ENCODE measurements at places on chromosomes 5 and 9.

DNA sequence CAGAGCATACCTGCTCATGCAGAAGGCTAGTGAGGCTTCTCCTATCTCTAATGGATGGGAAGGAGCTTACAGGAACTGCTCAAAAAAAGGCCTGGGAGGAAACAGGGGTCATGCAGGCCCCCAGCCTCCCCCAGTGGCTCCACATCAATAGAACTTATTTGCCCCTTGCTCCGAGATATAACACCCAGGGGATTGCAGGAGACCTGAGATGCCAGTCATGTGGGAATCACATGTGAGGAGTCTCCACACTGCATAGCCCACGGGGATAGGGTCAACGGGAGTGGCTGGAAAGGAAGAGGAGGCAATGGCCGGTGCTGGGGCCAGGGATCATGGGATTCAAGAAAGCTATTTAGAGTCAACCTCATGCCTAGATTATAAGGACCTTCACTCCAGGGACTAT is 76.2 kb downstream of the NRG2 start:
- no peak for DNase-seq

DNA sequence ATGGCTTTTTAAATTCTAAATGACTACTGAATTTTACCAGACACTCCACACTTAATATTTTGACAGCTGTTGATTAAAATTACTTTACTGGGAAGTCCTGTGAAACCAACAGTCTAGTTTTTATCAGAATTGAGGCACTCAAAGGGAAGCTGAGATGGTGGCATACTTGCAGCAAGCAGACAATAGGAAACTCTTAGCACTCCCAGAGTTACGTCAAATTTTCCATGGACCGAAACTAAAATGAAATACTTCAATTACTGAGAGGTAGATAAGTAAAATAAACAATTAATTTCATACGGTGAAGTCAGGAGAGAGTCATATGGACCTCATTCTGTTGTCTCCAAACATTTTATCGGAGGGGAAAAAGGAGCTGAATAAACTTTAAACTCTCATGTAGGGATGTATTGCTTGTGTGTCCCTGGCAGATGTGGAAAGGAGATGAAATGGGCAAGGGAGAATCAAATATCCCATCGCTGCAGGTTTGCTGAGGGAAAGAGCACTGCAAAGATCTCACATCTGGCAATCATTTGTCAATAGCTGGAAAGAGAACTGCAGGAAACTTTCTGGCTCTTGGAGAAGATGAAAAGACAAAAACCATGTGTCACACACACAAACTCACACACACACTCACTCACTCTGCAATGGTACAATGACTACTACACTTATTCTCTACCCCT is 189.4 kb downstream of the BNC2 start:
- DNase-seq = no peak

GRCh38 chr9:101706261-101706798 is 32.1 kb downstream of the GRIN3A start:
- DNase-seq = no peak

GRCh38 chr5:4924577-4924976 is 215.6 kb upstream of the ADAMTS16 start:
- DNase-seq = no peak

- no peak for DNase-seq
These were observed 558.5 kb upstream of the ZNF462 start for GRCh38 chr9:106304401-106304920.

GRCh38 chr5:30725073-30725472 is 468.4 kb upstream of the CDH6 start:
- DNase-seq = no peak

GRCh38 chr5:54689411-54690251 is 172.1 kb downstream of the SNX18 start:
- no peak for DNase-seq

DNA sequence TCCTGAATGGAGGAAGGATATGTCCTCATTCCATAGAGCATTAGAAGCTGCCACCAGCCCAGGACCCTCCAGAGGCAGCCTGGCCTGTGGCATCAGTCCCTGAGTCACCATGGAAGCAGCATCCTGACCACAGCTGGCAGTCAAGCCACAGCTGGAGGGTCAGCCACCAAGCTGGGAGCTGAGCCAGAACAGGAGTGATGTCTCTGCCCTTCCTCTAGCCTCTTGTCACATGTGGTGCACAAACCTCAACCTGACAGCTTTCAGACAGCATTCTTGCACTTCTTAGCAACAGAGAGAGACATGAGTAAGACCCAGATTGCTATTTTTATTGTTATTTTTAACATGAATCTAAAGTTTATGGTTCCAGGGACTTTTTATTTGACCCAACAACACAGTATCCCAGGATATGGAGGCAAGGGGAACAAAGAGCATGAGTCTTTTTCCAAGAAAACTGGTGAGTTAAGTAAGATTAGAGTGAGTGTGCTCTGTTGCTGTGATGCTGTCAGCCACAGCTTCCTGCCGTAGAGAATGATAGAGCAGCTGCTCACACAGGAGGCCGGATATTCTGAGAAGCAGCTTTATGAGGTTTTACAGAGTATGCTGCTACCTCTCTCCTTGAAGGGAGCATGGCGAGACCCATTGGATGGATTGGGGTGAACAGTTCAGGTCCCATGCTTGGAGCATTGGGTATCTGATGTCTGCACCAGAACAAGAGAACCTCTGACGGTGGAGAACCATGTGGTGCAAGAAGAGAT is 13.0 kb upstream of the CYFIP2 start:
- peak; percentile 7 for DNase-seq

- peak; percentile 35 for DNase-seq
These were observed 589.4 kb downstream of the NR2F1-AS1 start for GRCh38 chr5:92991581-92992067.
